Left hindlimb (tissue), 1 donor: ENCODE measurements at places on chromosomes 5 and 9.
A peak's percentile ranks its signal among the peaks of the same experiment; 100 is the strongest.

DNA sequence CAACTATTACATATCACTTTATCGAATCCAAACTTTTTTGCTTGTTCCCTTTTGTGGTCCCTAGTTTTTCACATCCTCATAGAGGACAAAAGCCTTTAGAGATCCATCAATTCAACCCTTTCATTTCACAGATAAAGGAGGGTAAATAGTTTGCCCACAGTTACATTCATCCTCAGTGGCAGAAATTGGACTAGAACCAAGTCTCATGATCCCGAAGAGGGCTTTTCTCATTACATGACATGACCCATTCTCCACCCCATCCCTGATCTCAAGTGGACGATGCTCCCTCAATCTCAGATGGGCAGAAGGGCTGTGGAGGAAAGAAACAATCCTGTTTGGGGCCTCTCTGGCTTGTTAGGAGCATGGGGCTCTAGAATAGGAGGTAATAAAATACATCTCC lies 23.1 kb downstream of the TICAM2 start:
- DNase-seq: no peak

- DNase-seq: no peak
These were observed 68.1 kb downstream of the MEGF10 start for GRCh38 chr5:127358740-127359139.

DNA sequence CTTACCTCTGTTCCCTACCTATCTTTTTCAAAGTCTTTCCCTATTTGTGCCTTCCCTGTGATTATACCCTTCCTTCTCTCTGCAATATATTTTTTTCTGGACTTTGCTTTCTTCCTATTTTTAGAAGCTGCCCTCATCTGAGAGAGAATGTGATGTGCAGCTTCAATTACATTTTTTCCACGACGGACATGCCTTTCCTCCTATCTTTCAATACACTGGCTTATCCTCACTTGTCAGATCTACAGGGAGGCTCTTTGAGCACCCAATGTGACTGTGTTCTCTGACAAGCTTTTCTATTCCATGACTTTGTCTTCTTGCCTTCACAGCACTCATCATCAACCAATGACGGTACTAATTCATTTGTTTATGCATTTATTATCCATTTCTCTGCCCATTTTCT lies 227.9 kb upstream of the CLINT1 start:
- no peak for DNase-seq

DNA sequence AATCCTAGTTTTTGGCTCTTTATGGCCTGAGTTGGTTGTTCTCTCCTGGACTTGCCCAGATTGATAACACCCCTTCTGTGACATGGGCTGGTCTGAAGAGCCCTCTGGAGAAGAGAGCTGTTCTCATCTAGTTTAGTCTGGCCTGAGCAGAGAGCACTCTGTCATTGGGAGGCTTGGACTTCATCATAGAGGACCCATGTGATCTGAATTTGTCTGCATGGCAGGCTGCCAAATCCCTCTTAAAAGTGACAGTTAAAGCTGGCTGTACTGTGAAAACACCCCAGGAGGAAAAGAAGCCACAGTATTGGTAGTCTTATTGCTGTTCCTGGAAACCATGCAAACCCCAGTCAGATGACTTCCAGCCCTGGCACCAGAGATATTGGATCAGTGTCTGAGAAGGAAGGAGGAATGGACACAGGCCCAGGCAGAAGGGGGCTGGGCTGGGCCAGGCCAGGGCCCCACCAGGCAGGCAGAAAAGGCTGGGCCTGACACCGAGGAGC lies 3.7 kb upstream of the WDR31 start:
- DNase-seq: peak; percentile 77

DNA sequence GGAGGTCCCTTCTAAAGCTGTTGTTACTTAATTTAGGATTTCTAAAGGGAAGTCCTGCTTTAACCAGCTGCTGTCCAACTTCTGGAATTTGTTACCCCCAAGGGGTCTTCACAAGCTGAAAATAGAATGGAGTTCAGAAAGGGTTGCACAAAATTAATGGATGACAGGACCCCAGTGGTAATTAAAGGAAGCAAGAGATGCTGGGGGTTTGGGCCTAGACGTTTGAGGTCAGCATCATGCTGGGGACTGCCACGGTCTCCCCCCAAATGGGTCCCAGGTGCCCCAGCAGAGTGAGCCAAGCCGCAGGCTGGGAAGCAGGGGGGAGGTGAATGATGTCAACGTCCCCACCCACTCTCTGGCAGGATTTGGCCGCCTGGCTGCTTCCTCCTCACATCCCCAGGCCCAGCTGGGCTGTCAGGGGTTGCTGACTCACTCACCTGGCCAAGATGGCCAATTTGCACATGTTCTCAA lies 97.5 kb upstream of the ARAP3 start:
- peak; percentile 71 for DNase-seq

DNA sequence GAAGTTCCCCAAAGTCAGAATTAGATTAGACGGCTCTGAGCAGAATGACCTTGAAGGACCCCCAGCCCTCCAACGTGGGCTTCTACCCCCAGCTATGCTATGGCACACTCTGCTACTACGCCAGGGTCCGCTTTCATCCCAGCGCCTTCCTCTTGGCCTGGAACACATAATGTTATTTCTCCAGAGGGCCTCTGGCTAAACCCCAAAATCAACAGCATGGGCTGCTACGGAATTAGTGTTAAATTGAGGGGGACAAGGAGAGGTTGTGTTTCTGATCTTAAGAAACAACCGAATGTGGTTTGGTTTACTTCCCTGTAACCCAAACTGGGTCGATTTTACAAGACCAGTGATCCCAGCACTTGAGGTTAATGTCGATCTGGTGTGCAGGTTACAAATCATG lies 97.1 kb downstream of the ZNF618 start:
- no peak for DNase-seq

DNA sequence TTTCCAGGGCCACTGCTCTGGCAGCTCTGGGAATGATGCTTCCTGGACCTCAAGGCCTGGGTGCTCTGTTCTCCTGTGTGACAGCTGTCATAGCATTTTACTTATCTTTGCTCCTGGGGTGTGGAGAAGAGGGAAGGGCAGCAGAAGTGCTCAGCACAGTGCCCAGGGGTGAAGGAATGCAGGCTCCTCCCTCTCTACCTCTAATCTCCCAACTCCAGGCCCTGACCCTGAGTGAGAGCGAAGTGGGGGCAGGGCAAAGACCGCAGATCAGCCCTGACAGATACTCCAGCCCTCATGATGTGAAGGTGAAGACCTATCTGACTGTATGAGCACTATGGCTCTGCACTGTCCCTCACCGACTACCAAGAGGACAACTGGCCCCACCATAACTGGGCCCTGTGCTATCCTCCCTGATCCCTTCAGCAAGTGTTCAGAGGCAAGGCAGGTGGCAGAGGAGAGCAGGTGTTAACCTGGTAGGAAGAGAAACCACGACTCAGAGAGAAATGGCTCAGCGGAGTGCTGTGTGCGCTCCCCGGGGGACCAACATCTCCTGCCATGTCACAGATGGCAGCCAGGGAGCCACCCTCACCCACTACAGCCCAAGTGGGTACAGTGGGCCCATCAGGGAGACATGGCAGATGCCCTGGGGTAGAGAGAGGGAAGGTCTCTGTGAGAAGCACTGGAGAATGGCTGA lies 16.8 kb downstream of the ACSL6 start:
- DNase-seq: no peak

DNA sequence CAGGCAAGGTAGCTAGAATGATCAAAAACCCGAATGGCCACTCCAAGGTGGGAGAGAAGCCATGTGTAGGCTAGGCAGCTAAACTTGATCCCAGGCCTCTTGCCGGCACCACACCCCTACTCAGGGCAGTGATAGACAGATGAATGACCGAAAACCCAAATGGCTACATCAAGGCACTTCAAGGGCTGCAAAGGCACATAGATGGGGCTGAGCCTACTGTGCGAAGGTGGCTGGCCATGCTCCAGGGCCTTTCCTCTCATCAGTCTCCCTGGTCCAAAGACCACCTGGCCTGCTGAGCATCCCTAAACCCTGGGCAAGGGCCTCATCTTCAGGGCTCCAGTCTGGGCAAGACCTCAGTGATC lies 3.7 kb upstream of the TIFAB start:
- DNase-seq: no peak

DNA sequence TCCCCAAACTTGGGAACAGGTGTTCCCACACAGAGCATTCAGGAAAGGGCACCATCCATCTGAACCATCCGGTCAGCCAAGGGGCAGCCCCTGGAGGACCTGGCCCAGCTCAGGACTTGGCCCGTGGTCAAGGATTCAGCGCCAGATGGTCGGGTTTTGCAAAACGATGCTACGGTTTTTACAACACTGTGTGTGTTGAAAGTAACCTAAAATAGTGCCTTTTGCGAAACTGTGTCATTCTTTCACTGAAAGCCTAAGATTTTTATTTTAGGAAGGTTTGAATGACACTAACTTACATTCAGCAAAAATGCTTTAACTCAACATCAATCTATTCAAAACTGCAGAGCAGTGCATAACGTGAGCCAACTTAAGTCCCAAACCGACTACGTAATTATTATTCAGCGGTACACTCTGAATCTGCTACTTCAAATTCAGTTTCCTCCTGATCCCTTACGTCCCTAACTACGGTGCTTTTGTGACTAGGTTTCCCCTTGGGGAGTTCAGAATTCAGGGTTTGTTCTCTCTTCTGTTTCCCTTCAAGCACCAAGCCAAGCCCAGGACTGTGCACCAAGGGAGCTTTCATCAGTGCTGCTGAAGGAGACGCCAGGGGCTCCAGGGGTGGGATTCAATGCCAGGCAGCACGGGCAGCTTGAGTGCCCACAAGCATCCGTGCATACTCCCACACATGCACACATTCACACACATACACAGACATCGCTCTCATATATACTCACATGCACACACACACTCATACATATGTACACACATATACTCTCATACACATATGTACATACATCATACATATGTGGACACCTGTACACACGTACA lies 25.8 kb downstream of the LPCAT1 start:
- no peak for DNase-seq
